ENCODE measurements at places on chromosomes 7 and 10. TPM values are rescaled to one million over a fixed set of nuclear protein-coding genes. Genes with fewer than 3 reads are reported as not detected.

DNA sequence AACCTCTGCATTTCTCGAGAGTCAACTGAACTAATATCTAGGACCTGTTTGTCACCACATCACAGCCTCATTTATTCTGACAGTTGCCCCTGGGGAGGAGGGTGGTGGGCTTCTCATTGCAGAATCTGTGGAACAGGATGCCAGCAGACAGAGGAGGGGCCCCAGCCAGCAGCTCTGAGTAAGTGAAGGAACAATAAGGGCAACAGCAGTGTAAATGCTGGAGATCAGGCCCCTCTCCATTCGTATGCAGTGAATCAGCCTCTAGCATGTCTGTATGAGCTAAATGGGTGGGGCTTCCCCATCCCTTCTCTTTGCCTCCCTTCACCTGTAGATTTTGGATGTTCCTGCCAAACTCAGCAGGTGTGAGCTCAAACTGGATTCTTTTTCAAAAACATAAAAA lies 7.7 kb upstream of the CPVL start:
- no peak overlapping the region for H3K27ac ChIP-seq
- H3K4me3 ChIP-seq: no peak overlapping the region
- H3K36me3 ChIP-seq: no peaks in the 10 kb centered on the region
- H3K27me3 ChIP-seq: no peaks in the 10 kb centered on the region
- DNase-seq: no peak

DNA sequence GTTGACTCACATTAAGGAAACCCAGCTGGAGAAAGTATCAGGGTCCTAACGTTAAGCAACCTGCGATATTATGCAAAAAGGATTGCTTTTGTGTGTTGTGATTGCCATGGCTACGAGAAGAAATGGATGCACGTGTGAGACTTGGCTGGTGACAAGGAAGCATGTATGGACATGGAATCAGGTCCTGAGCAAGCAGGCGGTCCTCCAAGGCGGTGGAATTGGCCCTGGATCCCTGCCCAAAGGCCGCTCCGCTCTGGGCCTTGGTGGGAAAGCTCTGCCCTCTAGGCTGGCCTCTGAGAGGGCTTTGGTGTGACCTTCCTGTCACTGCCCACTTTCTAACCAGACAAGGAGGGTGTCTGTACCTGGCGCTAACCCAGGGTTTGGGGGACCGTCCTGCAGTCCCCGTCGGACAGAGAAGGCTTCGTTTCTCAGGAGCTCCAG lies 192.1 kb downstream of the EBF3 start:
- no peak overlapping the region for H3K27ac ChIP-seq
- no peaks in the 10 kb centered on the region for H3K36me3 ChIP-seq
- DNase-seq: no peak
- H3K27me3 ChIP-seq: no peaks in the 10 kb centered on the region
- H3K4me1 ChIP-seq: no peaks in the 10 kb centered on the region

DNA sequence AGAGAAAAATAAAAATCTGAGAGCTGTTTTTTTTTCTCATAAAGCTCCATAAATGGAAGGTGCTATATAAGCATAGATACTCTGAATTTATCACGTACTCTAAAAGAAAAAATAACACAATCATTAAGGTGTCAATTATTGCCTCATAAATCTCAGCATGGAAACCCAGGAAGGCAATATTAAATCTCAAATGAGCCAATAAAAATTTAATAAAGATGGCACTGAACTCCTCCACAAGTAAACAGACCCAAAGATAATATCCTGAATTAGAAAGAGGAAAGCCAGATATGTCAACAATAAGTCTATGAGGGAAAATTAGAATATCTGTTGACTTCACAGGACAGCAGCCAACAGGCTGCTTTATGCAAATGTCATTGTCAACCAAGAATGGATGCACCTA lies 66.5 kb downstream of the CDK6 start:
- no peak for DNase-seq
- H3K27me3 ChIP-seq: no peaks in the 10 kb centered on the region
- H3K4me3 ChIP-seq: no peak overlapping the region
- no peaks in the 10 kb centered on the region for H3K36me3 ChIP-seq

Gene DDC
- total RNA-seq: not detected

Gene TRPV5
- total RNA-seq: 0.20 TPM

Gene CALHM3
- total RNA-seq: not detected

Gene CD36
- 164 TPM for total RNA-seq

GRCh38 chr10:97593421-97593820 lies 3.9 kb downstream of the C10orf62 start:
- H3K4me1 ChIP-seq: peaks cover 11% of the 10 kb centered on the region
- H3K36me3 ChIP-seq: no peaks in the 10 kb centered on the region
- H3K4me3 ChIP-seq: no peak overlapping the region
- H3K27me3 ChIP-seq: no peaks in the 10 kb centered on the region
- DNase-seq: no peak

Gene NEBL
- total RNA-seq: 60.2 TPM

Gene SH2D4B
- not detected for total RNA-seq

DNA sequence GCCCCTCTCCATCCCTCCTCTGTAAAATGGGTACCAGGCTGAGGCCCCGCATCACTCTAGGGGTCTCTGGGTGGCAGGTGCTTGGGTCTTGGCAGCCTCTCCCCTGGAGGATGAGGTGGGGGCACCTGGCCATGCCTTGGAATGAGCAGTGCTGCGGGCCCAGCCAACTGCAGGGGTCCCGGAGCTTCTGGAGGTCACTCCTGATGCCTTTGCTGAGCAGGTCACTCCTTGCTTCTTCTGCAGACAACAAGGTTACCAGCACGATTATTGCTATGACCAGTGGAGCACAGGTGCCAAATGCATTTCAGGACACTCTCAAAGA lies 22.4 kb upstream of the ZNF488 start:
- H3K36me3 ChIP-seq: no peaks in the 10 kb centered on the region
- no peaks in the 10 kb centered on the region for H3K27me3 ChIP-seq
- H3K4me1 ChIP-seq: peaks cover 22% of the 10 kb centered on the region
- no peak overlapping the region for H3K27ac ChIP-seq

DNA sequence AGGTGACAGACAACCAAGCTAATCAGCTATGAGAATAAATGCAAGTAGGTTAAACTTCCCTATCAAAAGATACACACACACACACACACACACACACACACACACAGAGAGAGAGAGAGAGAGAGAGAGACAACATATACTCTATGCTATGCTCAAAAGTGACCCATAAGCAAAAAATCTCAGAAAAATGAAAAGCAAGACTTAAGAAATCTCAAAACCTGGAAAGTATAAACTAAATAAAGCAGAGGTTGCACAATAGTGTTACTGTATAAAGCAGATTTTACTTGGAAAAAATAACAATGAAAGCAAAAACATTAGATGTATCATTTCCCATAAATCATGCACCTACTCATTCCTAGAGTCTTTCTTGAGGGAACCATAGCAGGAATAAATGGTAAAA lies 221.5 kb downstream of the INHBA start:
- H3K4me3 ChIP-seq: no peak overlapping the region
- H3K4me1 ChIP-seq: peaks cover 6% of the 10 kb centered on the region
- H3K27ac ChIP-seq: no peak overlapping the region
- H3K36me3 ChIP-seq: no peaks in the 10 kb centered on the region
- no peaks in the 10 kb centered on the region for H3K27me3 ChIP-seq

Gene PRKAR2B
- total RNA-seq: 49.0 TPM

DNA sequence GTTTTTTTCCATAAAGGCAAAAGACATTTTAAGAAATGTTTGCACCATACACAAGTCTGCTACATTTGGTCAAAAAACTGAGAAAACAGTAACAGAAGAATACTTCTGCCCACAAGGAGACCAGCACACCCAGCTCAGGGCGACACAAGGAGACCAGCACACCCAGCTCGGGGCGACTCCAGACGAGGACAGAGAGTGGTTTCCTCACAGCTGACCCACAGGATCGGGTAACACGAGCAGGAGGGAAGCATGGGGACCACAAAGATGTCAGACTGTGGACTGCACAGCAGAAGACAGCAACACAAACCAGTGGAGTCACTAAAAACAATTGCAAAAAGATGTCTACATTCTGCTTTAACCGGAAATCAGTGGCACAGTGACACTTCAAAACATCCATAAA lies 237.6 kb downstream of the DIP2C start:
- no peaks in the 10 kb centered on the region for H3K27me3 ChIP-seq
- no peak overlapping the region for H3K4me3 ChIP-seq
- DNase-seq: no peak
- H3K36me3 ChIP-seq: no peaks in the 10 kb centered on the region

Gene RPA3
- 14.4 TPM for total RNA-seq

Gene HIPK2
- total RNA-seq: 30.2 TPM

DNA sequence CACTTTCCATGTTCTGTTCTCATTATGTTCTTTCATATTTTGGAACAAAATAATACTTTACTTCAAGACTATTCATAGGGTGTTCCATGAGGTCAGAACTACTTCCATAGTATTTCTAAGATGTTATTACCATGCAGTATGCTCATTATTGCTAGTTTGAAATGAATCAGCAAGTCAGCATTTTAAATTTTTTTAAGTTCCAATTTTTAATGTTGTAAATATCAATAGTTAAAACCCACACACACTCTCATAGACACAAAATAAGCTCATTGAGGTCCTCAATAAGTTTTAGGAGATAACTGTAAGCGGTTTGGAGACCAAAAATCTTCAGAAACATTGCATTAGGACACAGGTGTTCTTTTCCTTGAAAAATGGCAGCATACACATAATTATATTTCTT lies 550.7 kb downstream of the AUTS2 start:
- no peak overlapping the region for H3K27ac ChIP-seq
- no peaks in the 10 kb centered on the region for H3K4me1 ChIP-seq
- no peak for DNase-seq
- no peaks in the 10 kb centered on the region for H3K36me3 ChIP-seq
- no peaks in the 10 kb centered on the region for H3K27me3 ChIP-seq

DNA sequence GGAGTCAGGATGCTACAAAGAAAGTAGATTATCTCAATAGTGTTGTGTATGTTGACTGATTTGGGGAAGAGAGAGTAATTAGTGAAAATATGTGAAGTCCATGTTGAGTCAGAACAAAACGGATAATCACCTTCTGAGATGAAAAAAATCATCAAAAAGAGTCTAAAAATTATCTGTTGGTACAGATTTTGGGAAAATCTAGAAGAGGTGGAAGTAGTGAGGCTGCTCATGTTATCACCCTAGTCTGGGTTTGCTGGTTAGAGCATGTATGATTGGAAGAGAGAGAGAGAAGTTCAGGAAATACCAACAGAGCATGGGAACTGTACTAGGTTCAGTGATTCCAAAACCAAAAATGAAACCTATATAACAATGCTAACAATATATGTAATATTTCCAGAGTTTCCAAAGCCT lies 12.3 kb downstream of the RPA3 start:
- DNase-seq: no peak
- H3K36me3 ChIP-seq: no peaks in the 10 kb centered on the region
- peaks cover 5% of the 10 kb centered on the region for H3K4me1 ChIP-seq
- no peaks in the 10 kb centered on the region for H3K27me3 ChIP-seq
- no peak overlapping the region for H3K27ac ChIP-seq
- H3K4me3 ChIP-seq: no peak overlapping the region

GRCh38 chr10:49844775-49845595 lies 82.9 kb upstream of the OGDHL start:
- no peaks in the 10 kb centered on the region for H3K27me3 ChIP-seq
- H3K4me1 ChIP-seq: no peaks in the 10 kb centered on the region
- H3K36me3 ChIP-seq: no peaks in the 10 kb centered on the region
- no peak overlapping the region for H3K4me3 ChIP-seq
- no peak overlapping the region for H3K27ac ChIP-seq

Gene COL13A1
- total RNA-seq: 0.30 TPM

Gene RADIL
- total RNA-seq: 31.0 TPM

Gene WIPF3
- total RNA-seq: 2.4 TPM

DNA sequence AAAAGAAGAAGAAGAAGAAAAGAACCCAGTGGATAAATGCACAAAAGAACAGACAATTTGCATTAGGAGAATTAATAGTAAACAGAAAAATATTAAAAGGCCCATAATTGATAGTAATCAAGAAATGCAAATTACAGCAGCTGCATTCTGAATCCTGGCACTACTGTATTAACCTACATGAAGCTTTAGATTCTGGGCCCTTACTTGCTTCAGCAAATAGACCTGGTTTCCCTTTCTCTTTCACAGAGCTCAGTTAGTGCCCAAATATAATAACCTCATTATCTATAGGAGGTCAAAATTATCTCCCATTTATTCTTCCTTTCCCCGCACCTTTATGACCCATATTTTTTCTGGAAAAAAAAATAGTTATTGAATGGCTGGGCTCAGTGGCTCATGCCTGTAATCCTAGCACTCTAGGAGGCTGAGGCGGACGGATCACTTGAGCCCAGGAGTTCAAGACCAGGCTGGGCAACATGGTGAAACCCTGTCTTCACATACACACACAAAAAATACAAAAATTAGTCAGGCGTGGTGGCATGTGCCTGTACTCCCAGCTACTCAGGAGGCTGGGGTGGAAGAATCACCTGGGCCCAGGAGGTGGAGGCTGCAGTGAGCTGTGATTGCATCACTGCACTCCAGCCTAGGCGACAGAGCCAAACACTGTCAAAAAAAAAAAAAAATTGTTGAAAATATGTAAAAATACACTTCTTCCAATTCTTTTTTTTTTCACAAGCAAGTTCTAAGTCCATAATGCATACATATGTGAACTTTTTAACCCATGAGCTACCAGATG lies 36.0 kb upstream of the PIK3AP1 start:
- no peaks in the 10 kb centered on the region for H3K36me3 ChIP-seq
- H3K27me3 ChIP-seq: no peaks in the 10 kb centered on the region
- no peak overlapping the region for H3K27ac ChIP-seq
- no peaks in the 10 kb centered on the region for H3K4me1 ChIP-seq

DNA sequence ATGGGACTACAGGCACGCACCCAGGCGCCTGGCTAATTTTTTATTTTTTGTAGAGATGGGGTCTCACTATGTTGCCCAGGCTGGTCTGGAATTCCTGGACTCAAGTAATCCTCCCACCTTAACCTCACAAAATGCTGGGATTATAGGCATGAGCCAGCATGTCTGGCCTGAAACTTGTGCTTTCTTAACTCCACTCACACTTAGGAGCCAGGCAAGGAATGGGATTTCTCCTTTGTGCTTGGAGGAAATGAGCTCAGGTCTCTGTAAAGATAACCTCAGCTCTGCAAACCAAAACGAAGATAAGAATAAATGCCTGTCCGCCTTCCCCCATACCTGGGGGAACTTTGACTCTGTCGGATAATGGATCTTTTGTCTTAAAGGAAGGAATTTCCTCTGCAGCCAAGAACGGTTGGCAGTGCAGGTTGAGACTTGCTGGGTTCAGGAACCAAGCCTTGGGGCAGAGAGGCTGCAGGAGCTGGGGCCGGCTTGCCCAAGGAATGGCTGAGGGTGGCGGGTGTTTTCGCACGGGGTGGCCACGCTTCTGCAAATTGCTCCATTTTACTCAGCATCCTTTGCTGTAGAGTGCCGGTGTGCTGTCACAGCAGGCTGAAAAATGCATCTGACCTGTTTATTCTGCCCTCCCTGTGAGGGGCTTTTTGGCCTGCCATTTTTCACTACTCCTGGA lies 174.2 kb downstream of the KIAA1217 start:
- no peaks in the 10 kb centered on the region for H3K27me3 ChIP-seq
- DNase-seq: no peak
- no peak overlapping the region for H3K4me3 ChIP-seq
- no peaks in the 10 kb centered on the region for H3K36me3 ChIP-seq
- peaks cover 5% of the 10 kb centered on the region for H3K4me1 ChIP-seq

Gene TRIM50
- total RNA-seq: not detected

GRCh38 chr7:121180436-121181063 lies 148.2 kb upstream of the WNT16 start:
- no peaks in the 10 kb centered on the region for H3K36me3 ChIP-seq
- no peaks in the 10 kb centered on the region for H3K27me3 ChIP-seq
- peaks cover 5% of the 10 kb centered on the region for H3K4me1 ChIP-seq
- no peak overlapping the region for H3K4me3 ChIP-seq
- DNase-seq: no peak

All from tibial nerve (tissue), 4 donors.